Activated T-cell treated with anti-CD3 and anti-CD28 coated beads, Interleukin-2, amount 50 U/mL, for 72 hours (primary cell): ENCODE measurements at places on chromosomes 12 and 14.

DNA sequence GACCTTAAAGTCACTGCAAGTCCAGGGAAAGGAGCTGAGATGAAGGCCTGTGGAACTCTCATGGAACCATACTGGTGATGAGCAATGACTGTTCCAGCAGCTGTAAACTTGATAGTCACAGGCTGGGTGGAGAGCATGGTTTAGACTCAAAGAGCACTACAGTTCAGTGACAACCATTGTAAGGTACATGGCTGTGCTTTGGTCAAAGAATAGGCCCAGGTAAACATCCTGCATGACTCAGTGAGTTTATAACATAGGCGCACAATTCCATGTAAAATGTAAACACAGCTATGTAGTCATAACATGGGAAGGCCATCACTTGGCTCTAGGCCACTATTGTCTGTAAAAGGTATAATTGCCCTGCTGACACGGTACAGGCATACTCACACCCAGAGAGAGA lies 119.3 kb upstream of the FSCB start:
- DNase-seq: no peak

GRCh38 chr14:51293149-51293911 lies 53.3 kb downstream of the TMX1 start:
- no peak for DNase-seq

DNA sequence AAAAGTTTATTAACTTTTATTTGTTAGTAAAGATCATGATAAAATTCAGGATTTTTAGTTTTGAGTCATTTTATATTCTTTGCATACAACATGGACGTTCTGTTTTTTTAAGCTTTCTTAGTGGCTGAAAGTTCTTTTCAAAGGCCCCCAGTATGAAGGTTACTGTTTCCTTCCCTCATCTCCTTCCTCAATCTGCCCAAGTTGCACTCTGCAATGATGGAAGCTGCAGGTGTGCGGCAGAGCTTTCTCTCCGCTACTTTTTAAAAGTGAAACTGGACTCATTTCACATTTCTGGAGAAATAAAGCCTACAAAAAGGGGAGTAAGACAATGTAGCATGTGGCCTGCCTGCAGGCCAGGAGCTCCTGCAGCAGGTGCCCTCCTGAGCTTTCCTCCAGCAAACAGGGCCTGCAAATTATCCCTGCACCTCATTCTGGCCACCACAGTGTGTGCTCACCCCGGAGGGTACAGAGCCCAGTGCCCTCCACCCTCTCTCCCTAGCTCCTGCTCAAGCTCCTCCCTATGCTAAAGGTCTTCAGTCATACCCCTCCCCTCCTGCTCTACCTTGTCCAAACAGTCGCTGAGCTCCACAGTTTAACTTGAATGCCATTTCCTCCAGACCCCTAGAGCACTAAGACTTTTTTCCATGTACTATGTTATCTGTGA lies 78.9 kb downstream of the SETD3 start:
- DNase-seq: no peak

GRCh38 chr12:89288959-89289358 lies 63.3 kb downstream of the DUSP6 start:
- no peak for DNase-seq

GRCh38 chr12:70383886-70384285 lies 17.8 kb downstream of the KCNMB4 start:
- DNase-seq: no peak

GRCh38 chr12:54998958-54999510 lies 14.5 kb upstream of the TESPA1 start:
- no peak for DNase-seq

- no peak for DNase-seq
Measured at GRCh38 chr12:32223941-32224340, 117.3 kb downstream of the BICD1 start.

- no peak for DNase-seq
Measured at GRCh38 chr12:106073179-106073578, 65.6 kb downstream of the NUAK1 start.
